ENCODE measurements at places on chromosomes 16 and 17.

- DNase-seq: peak; percentile 43
Observed at GRCh38 chr17:74860229-74860871, 665 bp upstream of the GRIN2C start.

- no peak for DNase-seq
Observed at GRCh38 chr16:30633526-30633925, 17.2 kb upstream of the PRR14 start.

- peak; percentile 76 for DNase-seq
Observed at GRCh38 chr17:36657763-36658490, 56.5 kb downstream of the MRM1 start.

- DNase-seq: no peak
Observed at GRCh38 chr17:27807567-27808470, 7.5 kb upstream of the NOS2 start.

GRCh38 chr17:72423718-72424117 is 302.9 kb downstream of the SOX9 start:
- no peak for DNase-seq

DNA sequence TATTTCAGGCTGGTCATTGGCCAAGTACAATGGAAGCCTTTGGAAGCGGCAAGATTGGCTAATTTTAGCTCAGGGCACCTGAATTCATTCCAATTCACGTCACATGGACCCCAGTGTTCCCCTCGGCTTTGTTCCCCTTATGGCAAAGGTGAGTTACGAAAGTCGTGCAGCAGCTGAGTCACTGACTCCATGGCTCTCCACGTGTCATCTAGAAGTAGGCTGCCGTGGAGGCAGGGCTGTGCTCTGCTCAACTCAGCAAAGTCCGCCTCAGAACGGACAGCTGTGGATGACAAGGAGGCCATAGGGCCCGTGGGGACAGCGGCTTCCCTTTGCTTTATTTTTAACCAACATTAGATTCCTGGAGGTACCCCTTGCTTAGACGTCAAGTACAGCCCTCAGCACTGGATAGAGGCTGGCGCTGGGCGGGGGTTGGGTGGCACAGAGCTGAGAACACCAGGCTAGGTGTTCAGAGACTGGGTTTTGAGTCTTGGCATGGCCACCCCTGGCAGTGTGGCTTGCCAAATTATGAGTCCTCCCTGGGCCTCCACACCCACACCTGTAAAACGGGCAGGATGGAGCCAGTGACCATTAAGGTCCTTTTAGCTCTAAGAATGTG is 23.6 kb downstream of the ADAD2 start:
- DNase-seq: no peak

GRCh38 chr16:73049511-73049910 is 1.6 kb upstream of the ZFHX3 start:
- no peak for DNase-seq

DNA sequence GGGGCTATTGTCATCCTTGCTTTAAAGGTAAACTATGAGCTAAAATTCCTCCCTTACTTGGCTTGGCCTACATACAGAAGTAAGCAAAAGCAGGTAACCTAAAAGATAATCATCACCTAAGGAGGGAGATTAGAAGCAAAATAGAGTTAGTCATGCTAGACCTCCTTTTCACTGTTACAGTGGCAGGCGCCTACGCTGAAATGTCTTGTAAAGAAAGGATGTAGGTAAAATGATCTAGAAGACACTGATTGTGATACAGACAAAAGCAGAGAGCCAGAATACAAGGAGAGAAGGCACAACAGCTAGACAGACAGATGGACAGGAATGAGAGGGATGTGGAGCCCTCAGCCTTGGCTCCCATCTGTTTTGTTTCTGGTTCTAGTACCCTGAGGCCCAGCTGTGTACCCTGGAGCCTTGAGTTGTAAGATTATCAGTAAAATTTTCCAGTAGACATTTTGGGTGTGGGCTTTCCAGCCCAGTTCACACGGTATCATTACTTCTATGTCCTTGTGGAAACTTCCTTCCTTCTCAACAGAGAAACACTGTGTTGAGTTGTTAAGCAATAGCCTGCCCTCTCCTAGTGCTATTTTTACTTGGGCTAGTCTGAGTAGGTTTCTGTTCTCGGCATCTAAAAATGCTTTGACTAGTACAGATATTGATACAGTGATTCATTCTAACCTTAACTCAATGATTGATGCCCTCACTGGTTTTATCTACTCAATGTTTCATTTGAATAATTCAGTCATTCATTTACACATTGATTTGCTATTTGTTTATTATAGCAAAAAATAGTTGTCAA is 7.7 kb upstream of the C16orf78 start:
- DNase-seq: no peak

DNA sequence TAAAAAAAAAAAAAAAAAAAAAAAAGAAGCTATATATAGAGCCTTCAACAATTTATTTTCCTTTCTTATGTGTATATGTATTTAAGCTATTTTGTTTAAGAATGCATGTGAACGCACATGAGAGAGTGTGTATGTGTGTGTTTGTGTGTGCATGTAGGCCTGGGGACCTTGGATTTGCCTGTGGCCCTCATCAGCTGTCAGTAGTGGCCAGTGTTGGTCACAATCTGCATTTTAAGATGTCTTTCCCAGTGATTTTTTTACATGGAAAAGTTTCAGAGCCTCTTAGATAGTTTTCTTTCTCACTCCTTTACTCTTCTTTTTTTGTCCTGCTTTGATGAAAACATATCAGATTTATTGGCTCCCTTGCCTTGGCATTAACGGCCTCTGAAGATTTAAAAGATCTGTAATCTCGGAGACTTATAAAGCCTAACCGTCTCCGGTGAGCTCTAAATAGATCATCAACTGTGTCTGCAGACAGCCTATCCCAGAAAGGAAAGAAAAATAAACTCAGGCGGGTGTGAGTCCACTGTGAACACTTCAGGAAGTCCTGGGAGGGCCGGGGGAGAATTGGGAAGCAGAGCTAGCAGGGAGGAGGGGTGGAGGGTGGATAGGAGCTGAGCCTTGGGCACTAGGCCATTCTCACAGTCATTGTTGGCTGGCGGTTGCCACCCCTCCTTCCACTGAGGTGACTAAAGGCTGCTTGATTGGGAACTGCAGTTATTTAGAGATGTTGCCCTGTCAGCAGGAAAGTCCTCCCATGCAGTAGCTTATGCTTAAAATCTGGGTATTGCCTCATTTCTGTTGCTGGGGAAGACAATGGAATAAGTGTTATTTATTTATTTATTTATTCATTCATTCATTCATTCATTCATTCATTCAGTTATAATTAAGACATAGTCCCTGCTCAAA is 86.8 kb downstream of the WWP2 start:
- peak; percentile 95 for DNase-seq

DNA sequence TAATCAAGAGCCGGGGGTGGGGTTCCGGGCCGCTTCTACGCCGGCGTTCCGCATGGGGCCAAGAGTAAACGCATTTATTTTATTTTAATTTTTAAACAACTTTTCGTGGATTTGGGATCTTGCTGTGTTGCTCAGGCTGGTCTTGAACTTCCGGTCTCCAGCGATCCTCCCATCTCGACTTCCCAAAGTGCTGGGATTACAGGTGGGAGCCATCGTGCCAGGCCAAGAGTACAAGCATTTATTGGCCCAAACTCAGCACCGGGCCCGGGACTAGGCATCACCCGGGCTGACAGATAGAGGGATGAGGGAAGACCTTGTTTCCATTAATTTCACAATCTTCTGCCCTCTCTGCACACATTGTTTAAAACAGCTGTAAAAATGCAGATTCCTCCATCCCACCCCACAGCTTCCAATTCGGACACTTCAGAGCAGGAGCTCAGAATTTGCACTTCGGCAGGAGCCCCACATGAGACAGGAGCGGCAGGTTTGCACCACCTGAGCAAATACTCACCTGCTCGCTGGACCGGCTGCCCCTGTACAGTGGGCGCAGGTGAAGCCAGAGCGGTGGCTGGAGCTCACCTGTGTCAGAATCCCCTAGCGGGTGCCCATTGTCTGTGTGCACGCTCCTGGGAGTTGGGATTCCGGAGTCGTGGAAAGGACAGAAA is 663 bp upstream of the GINS2 start:
- no peak for DNase-seq

DNA sequence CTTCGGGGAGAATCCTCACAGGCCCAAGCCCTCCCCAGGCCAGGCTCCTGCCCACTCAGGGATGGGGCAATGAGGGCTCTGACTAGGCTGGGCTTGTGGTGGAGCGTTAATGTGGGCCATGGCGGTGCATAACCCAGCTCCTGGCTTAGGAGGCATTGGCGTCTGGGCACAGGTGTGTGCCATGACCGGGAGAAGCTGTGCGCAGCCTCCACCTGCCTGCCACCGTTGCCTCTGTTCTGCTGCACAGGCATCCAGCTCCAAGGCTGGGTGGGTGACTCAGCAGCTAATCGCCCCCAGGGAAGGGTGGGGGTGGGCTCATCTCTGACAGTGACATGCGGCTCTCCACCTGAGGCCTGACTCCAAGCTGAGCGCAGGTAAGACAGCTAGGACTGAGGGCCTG is 3.5 kb upstream of the ARHGAP27 start:
- DNase-seq: peak; percentile 41

GRCh38 chr17:15663176-15663575 is 20.9 kb downstream of the TRIM16 start:
- DNase-seq: no peak

DNA sequence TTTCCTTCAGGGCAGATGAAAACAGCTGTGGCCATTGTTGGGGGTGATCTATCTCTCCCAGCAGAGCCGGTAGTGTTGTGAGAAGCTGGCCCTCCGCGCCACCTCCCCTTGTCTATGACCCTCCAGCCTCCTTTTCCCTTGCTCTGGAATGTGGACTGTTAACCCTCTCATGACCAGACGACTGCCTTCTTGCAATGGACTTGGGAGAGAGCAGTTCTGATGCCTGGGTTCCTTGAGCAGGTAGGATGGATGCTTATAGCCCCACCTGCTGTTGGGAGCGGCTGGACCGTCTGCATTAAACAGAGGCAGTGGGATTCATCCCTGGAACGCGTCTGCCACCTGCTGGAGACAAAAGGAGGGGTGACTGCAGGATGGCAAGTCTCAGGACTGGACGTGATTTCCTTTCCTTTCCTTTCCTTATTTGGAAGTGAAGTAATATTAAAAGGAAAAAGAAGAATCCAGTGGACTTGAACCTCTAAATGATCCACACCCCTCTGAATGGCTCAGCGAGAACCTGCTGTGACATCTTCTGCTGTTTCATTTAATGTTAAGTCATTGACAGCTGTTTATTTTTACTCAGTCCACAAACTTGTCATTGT is 1.8 kb upstream of the SOST start:
- peak; percentile 98 for DNase-seq

- DNase-seq: no peak
Observed at GRCh38 chr17:39071573-39071972, 79.9 kb downstream of the PLXDC1 start.

- no peak for DNase-seq
Observed at GRCh38 chr17:30908717-30909420, 2.8 kb upstream of the TEFM start.

GRCh38 chr17:80408872-80409271 is 6.1 kb upstream of the ENDOV start:
- no peak for DNase-seq

GRCh38 chr17:43871946-43872690 is 25.1 kb downstream of the CD300LG start:
- DNase-seq: no peak

DNA sequence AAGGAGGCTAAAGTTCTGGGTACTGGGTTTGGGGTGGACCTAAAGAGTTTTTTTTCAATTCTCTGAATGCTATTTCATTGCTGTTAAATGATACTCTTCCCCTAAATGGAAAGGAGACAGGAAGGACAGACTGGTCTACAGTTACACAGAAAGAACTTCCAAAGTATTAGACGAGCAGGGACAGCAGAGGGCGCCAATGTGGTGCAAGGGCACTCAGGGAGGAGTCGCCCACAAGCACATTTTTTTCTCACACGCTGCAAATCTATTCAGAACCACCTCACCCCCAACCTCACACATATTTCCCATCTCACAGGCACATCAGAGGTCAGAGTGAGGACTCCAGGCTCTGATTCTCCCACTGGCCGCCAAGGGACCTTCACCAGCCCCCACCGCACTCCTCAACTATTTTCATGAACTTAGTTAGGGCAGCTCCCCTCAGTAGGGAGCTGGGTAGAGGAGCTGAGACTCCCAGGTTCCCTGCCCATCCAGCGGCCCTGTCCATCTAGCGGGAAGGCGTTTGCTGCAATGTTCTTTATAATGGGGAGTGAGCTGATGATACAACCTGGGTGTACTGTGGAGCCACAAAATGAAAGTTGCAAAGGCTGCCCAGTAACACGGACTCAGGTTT is 6.8 kb upstream of the CA4 start:
- peak; percentile 91 for DNase-seq

DNA sequence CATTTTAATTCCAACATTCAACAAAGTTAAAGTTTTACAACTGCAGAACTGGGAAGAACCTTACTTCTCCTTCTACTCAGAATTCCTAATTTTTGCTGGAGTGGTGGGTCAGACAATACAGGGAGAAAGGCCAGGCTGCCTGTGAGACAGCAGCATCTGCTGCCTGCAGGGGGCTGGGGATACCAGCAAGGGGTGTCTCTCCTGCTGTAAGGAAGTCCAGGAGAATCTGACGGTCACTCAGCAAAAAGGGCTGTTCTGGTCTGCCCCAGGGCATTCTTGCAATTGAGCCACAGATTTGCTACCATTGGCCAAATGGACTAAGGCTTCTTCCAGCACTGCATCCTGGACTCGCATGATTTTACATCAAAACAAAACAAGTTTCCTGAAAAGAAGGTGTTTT is 426.6 kb upstream of the CDH11 start:
- no peak for DNase-seq

DNA sequence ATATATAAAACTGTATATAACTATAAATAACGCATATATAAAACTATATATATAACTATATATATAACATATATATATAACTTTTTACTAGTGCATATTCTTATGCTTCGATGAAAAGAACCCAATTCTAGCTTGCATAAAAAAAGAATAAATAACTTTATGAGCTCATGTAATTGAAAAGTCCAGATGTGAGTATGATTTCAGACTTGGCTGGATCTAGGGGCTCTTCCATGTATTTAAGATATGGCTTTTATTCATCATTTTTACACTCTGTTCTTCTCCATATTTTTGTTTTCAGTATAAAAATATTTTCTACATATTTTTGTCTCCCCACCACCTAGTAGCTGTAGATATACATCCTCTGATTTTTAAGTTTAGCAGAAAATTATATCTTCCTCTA is 417.5 kb downstream of the CDH11 start:
- no peak for DNase-seq

- DNase-seq: no peak
Observed at GRCh38 chr17:35872196-35872980, 3.7 kb upstream of the HEATR9 start.

DNA sequence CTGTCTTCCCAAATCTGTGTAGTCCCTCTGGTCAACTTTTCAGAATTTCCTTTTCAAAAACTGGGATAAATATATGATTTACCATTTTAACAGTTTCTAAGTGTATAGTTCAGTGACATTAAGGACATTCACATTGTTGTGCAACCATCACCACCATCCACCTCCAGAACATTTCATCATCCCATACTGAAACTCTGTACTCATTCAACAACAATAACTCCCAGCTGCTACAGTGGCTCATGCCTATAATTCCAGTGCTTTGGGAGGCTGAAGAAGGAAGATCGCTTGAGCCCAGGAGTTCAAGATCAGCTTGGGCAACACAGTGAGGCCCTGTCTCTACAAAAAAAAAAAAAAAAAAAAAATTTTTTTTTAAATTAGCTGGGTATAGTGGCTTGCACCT is 131.0 kb downstream of the AATF start:
- no peak for DNase-seq

- peak; percentile 65 for DNase-seq
Observed at GRCh38 chr16:71895679-71896365, 491 bp downstream of the IST1 start.

- DNase-seq: no peak
Observed at GRCh38 chr17:28240688-28241340, 78.2 kb upstream of the TMEM97 start.

GRCh38 chr17:69375229-69375628 is 39.3 kb upstream of the MAP2K6 start:
- no peak for DNase-seq

GRCh38 chr17:66764506-66764905 is 70.4 kb upstream of the CACNG5 start:
- no peak for DNase-seq

Measured in aorta (tissue), 5 donors.